Activated naive CD4-positive, alpha-beta T cell treated with Interleukin-2 at 50 U/mL for 16 hours (primary cell): ENCODE measurements at places on chromosomes 11 and 22.
A peak's percentile ranks its signal among the peaks of the same experiment; 100 is the strongest.

- DNase-seq: no peak
Measured at GRCh38 chr22:36433318-36434231, 45.8 kb upstream of the MYH9 start.

- DNase-seq: no peak
Measured at GRCh38 chr11:104944076-104944475, 24.3 kb downstream of the CASP4 start.

GRCh38 chr11:58647141-58647699 is 24.8 kb downstream of the CNTF start:
- DNase-seq: no peak

GRCh38 chr11:32121012-32121411 is 30.1 kb downstream of the RCN1 start:
- DNase-seq: no peak

DNA sequence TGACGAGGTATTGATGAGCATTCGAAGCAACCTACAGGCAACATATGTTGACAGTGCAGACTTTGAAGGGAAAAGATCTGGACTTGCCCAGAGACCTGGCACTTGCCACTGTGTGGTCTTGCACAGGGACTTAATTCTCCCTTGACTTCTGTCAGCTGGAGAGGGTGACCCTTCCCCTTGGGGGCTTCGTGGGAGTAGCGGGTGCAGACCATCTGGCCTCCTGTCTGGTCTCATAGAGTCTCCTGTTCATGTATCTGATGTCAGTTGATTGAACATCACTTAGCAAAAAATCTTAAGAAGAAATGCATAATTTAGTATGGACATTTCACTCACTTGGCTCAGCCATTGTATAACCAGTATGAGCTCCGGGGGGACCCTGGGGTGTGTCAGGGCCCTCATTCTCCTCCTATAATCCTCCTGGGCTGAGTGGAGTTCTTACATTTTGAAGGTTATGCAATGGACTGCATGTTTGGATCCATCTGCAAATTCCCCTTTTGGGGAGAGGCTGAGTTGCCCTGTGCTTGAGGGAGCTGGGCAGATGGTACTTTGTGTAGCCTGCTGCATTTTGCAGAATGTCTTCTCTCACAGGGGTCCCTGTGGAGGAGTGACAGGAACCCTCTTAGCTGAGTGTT is 13.0 kb downstream of the BCR start:
- no peak for DNase-seq

- DNase-seq: no peak
Measured at GRCh38 chr11:126915430-126915829, 85.1 kb downstream of the KIRREL3 start.

GRCh38 chr11:27926486-27926885 is 181.5 kb downstream of the KIF18A start:
- DNase-seq: no peak

DNA sequence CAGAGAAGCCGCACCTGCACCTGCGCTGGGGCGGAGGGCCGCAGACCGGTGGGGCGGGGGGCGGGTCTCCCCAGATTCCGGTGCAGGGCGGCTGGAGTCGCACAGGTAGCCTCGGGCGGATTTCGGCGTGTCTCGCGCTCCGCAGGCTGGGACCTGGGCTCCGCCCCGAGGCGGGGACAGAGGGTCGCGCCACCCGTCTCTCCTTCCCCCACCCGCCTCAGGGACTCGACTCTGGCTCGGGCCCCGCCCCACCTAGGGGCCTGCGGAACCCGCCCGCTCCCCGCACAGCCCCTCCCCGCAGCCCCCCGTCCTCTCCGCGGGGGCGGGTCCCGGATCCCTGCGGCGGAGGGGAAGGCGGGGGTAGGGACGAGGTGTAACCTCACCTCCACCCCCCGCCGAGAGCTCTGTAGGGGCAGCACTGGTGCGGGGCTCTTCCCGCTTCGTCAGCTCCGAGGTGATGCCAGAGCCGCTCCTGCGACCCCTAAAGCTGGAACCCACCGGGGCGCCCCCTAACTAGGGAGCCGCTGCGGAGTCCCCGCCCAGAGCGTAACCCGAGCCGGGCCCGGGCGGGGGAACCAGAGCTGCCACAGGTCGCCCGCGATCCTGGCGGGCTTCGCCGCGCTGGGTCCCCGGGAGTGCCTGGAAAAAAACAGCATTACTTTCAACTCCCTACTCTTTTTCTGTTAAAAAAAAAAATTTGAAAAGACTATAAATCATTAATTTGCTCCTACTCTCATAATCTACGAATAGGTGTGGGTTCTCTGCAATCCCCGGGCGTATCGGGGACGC is at the start of gene SLC29A2:
Gene SLC29A2 (minus strand): TSS at position 134 of the 789 bp plus-strand sequence. CDS start 169 bp downstream, outside the sequence.
- DNase-seq: peak; percentile 79

DNA sequence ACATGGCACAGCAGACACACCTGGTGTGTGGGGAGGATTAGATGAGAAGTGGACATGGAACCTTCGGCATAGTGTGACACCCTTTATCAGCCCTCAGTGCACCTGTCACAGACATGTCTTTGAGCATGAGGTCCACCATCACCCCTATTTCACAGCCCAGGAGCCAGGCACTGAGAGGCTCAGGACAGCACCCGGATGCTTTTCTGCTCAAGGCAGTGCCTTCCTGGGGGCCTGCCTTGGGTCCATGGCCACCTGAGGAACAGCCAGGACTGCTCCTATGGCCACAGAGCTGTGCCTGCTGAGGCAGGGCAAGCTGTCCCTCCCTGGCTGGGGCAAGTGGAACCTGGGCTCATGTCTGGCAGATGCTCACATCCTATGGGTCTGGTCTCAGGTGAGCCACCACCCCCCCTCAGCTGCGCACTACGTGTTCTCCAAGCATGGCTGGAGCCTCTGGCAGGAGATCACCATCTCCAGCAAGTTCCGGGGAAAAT is 75.8 kb downstream of the MORC2 start:
- DNase-seq: no peak

- peak; percentile 9 for DNase-seq
Measured at GRCh38 chr22:41799486-41800347, 762 bp upstream of the CCDC134 start.

DNA sequence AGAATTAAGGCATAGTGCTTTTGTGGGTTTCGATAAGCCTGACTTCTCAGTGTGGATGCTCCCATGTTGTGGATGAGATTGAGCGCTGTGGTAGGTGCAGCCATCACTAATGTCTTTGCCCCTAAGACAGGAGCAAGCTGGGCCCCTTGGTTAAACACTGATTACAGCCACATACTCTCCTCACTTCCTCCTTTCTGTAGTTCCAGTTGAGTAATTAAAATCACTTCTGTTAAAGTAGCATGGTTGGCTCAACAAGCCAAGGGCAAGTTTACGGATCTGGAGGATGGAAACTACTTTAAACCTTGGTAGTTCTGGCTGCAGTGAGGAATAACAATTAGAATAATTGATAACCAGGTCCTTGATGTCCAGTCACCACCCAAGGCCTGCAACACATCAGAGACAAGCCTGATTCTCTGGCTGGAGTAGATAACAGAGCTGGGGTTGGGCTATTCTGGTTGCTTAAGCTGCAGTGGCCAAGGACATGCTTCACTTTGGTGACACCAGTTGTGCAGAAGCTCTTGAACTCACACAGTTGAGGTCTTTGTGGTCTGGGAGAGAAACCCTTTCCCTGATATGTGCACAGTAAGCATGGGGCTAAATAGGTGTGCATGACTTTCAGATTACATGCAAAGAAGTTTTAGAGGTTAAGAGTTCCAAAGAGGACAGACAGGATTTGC is 81.3 kb downstream of the KIRREL3 start:
- no peak for DNase-seq

- DNase-seq: no peak
Measured at GRCh38 chr11:5237420-5237819, 3.1 kb upstream of the HBD start.
